ENCODE measurements at places on chromosomes 1 and 21.

GRCh38 chr1:222970040-222970439, 155.2 kb downstream of the DISP1 start:
- DNase-seq = no peak

GRCh38 chr1:87250336-87250735, 78.3 kb upstream of the LMO4 start:
- no peak for DNase-seq

DNA sequence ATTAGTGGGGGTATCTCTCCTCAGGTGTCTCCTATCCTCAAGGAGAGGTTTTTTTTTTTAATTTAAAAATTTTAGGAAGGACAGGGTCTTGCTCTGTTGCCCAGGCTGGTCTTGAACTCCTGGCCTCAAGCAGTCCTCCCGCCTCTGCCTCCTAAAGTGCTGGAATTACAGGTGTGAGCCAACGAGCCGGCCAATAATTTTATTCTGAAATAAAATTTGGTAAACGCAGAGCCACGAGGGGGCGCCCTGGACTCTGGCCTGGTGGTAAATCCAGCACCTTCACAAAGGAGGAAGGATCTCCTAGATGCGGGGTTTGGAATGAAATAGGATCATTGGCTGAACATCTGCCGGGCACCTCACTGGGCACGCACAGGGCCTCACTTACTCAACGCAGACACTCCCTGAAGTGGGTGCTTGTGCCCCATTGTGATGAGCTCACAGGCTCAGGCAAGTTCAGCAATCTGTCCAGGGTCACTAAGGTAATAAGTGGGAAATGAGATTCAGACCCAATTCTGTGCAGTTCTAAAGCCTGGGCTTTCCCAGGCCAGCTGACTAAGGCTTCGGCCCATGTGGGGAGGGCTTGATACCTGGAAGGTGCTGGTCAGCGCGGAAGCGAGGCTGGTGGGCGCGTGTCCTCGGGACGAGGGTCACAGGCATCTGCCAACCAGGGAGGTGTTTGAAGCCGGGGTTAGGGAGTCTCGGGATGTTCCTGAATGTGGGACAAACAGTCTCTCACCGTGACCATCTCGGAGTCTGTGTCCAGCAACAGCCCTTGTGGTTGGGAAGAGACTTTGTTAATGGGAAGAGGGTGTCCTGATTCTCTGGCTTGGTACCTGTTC, 32.7 kb upstream of the ETV3 start:
- DNase-seq = no peak

- no peak for DNase-seq
Measured at GRCh38 chr1:161970633-161971032, 53.0 kb downstream of the OLFML2B start.

GRCh38 chr1:232904566-232904965, 45.8 kb upstream of the NTPCR start:
- DNase-seq = no peak

GRCh38 chr1:89288051-89288340, 15.3 kb upstream of the GBP5 start:
- DNase-seq = no peak

- DNase-seq = no peak
Measured at GRCh38 chr1:161989786-161990185, 33.9 kb downstream of the OLFML2B start.

GRCh38 chr1:164703463-164703862, 144.5 kb downstream of the PBX1 start:
- DNase-seq = no peak

- DNase-seq = no peak
Measured at GRCh38 chr1:197519741-197520334, 251.8 kb downstream of the CRB1 start.

- no peak for DNase-seq
Measured at GRCh38 chr1:913491-914130, 10.1 kb upstream of the SAMD11 start.

GRCh38 chr1:9181176-9181906, 52.4 kb upstream of the GPR157 start:
- peak; percentile 90 for DNase-seq

DNA sequence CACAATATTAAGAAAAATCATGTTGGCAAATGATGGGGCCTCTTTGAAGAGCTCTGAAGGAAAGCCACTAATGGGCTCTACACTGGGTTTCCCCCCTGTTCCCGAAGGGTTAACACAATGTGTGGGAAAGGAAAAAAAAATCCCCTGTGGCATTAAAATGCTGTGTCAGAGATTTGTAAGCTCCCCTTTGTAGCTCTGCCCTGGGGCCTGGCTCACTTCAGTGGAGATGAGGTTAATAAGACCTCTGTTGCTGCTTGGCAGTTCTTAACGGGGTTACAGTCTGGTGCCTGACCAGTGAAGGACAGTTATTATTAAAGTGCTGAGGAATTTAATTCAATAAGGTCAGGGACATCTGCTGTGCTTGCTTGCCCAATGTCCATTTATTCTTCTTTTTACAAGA, 129.7 kb upstream of the UBE2U start:
- no peak for DNase-seq

DNA sequence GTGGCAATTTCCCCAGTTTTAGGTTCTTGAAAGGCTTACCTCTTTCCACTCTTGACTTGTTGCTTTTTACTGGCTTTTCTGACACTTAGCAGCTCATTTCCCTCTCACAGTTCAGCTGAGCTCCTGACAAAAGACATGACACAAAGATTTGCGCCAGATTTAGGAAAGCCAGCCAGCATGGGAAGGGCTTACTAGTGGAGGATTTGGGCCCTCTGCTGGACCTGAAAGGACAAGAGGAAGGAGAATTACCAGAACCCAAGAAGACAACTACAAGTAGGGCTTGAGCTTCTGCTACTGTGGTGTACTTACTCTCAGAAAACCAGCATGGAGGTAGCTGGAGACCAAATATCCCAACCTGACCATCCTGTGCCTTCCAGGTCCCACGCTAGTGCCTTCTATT, 784.5 kb downstream of the BRINP3 start:
- DNase-seq = no peak

- no peak for DNase-seq
Measured at GRCh38 chr21:46082713-46082962, 15.3 kb upstream of the COL6A2 start.

- no peak for DNase-seq
Measured at GRCh38 chr21:35436899-35437298, 387.8 kb upstream of the RUNX1 start.

GRCh38 chr1:48715921-48716320, 60.8 kb downstream of the BEND5 start:
- DNase-seq = no peak

DNA sequence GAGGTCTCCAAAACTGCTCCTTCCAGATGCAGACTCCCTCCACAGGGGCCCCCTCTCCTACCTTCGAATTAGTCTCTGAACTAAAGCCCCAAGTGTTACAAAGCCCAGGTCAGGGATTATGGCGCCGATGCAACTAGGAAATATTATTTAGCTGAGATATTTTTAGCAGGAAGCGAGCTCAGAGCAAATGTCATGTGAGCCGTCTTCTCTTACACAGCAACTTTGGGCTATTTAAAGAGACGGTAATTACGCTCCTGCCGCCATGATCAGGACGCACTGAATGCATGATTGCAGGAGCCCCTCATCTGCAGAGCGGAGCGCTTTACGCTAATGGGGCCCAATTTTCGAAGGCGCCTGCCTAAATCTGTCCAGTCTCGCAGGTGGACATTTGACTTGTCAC, 55.3 kb upstream of the TARDBP start:
- no peak for DNase-seq
